Cerebellar nuclear complex (tissue), 1 donor: ENCODE measurements at places on chromosomes 13 and 19.

DNA sequence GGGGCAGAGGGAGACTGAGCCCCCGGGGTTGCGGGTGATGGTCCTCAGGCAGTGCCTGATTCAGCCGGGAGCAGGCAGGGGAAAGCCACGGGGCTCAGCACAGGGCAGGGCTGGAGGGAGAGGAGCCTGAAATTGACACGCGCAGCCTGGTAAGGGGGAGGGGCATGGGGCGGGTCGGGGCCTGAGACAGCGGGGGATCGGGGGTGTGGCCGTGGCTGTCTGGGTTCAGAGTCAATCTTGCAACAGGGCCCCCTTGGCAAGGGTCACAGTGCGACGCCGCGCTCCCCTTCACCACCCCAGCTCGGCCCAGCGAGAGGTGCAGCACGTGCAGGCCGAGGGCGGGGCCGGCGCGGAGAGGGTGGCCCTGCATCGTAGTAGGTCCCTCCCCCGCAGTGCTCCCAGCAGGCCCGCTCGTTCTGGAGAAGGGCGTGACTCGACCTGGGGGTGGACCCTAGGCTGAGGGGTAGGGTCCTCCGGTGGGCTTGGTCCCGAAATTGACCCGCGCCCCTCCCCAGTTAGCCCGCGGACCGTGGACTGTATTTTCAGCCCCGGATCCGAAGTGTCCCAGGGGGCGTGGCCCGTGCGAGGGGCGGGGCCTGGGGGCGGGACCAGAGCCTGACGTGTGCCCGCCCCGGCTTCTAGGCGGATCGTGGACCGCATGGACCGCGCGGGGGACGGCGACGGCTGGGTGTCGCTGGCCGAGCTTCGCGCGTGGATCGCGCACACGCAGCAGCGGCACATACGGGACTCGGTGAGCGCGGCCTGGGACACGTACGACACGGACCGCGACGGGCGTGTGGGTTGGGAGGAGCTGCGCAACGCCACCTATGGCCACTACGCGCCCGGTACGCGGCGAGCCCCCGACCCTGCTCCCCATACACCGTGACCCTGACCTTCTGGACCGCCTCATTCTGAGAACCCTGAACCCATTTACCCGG lies 6.0 kb downstream of the RCN3 start:
- DNase-seq, result no peak

DNA sequence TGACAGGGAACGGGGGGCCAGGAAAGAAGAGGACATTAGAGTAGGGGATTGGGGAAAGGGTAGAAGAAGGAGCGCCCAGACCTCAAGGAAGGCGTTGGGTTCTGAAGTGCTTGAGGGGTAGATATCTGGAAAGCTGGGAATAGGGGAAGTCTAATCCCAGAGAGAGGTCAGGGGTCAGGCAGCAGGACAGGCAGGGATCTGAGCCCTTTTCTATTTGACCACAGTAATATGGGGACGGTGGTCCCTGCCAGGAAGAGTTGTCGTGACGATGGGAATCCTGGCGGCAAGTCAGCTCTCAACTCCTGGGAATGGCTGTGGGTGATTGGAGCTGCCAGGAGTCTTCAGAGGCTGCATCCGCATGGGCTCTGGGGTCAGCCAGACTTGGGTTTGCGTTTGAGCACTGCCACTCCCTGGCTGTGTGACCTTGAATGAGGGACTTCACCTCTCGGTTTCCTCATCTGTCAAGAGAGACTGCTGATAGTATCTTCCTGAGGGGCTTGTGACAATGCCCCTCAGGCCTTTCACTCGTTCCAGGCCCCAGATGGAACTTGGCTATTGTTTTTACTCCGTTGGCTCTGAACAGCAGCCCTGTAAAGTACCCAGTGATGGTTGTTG lies 1.3 kb downstream of the AP2A1 start:
- DNase-seq, result no peak

DNA sequence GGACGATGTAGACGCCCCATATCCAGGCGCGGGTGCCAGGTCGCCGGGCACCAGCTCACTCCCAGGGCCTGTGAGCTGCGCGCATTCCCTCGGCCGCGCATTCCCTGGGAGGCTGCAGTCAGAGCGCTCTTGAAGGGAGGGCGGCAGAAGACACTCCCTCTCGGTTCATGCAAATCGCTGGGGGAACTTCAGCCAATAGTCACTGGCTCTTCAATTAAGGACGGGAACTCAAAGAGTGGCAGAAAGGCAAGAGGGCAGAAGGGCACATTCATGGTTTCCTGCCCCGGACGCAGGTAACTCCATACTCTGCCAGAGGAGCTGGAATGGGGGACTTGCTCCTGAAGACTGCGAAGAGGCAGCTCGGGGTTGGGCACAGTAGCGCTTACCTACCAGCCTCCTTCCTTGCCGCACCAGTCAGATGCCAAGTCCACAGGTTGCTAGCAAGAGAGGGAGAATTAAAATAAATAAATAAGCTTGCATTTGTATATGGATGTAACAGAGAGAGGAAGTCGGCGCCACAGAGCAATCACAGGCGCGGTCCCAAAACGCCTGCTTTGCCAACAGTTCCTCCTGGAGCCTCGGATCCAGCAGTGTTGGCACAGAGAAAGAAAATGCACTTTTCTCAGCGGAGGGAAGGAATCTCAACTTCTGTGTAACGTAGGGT lies 459 bp downstream of the PCDH20 start:
- no peak for DNase-seq

- DNase-seq, result no peak
Observed at GRCh38 chr13:99327126-99327525, 19.9 kb upstream of the GPR183 start.

GRCh38 chr13:107788464-107789165 lies 426.7 kb downstream of the LIG4 start:
- DNase-seq, result no peak

DNA sequence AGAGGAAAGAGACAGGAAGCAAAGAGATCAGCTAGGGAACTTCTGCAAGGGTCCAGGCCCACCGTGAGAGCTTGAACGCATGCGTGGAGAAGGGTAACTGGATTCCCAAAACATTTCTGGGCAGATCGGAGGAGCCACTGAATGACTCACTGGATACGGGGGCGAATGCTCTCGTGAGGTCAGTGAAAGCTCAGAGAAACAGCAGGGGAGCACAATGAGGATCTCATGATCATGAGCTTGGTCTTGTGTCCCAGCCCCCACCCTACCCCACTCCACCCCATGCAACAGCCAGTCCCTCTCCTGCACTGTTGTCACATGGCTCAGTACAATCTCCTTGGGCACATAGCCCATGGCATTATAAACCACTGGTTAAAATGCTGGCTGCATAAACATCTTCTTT lies 40.6 kb downstream of the DCLK1 start:
- no peak for DNase-seq

DNA sequence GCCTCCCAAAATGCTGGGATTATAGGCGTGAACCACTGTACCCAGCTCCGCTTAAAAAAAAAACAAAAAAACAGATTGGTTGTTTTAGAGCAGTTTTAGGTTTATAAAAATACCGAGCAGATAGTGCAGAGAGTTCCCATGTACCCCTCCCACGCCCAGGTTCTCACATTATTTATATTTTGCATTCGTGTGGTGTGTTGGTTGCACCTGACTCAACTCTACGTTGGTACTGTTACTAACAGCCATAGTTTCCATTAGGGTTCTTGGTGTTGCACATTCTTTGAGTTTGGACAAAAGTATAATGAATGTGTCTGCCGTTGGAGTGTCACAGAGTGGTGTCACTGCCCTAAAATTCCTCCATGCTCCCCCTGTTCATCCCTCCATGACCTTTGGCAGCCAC lies 29.1 kb downstream of the MYO9B start:
- no peak for DNase-seq

DNA sequence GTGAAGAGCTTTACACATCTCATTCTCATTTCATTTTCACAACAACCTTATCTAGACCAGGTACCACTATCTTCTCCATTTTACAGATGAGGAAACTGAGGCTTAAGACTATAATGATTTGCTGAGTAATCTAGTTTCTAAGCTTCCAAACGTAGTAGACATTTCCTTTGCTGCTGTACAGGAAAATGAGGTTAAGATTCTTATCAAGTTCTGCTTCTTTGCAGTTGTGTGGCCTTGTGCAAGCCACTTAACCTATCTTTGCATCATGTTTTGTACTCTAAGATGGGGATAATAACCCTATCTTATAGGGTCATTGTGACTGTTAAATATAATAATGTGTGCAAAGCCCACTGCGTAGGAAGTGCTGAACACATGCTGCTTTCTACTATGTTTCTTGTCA lies 307.9 kb downstream of the HS6ST3 start:
- no peak for DNase-seq

DNA sequence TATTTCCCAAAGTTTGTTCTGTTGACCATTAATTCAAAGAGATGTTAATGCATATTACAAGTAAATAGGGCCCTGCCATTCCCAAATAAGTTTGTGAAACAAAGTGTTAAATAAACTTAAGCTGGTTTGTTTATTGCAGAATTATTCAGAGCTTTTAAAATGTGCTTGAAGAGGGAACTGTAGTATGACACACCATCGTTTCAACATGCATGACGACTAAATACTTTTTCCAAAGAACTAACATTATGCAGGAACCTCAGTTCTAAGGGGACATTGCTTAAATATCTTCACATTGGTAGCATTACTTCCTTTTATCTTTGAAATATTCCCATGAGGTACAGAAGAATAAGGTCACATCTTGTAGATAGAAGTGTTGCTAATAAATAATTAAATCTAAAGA lies 14.6 kb downstream of the LHFPL6 start:
- DNase-seq, result no peak

- DNase-seq, result no peak
Observed at GRCh38 chr13:41188584-41188983, 5.8 kb downstream of the KBTBD7 start.

GRCh38 chr13:108155185-108156106 lies 59.9 kb downstream of the LIG4 start:
- DNase-seq, result no peak

GRCh38 chr19:35351411-35352176 lies 3.9 kb downstream of the FFAR1 start:
- no peak for DNase-seq

- no peak for DNase-seq
Observed at GRCh38 chr13:19985219-19985556, 26.7 kb downstream of the ZMYM2 start.

DNA sequence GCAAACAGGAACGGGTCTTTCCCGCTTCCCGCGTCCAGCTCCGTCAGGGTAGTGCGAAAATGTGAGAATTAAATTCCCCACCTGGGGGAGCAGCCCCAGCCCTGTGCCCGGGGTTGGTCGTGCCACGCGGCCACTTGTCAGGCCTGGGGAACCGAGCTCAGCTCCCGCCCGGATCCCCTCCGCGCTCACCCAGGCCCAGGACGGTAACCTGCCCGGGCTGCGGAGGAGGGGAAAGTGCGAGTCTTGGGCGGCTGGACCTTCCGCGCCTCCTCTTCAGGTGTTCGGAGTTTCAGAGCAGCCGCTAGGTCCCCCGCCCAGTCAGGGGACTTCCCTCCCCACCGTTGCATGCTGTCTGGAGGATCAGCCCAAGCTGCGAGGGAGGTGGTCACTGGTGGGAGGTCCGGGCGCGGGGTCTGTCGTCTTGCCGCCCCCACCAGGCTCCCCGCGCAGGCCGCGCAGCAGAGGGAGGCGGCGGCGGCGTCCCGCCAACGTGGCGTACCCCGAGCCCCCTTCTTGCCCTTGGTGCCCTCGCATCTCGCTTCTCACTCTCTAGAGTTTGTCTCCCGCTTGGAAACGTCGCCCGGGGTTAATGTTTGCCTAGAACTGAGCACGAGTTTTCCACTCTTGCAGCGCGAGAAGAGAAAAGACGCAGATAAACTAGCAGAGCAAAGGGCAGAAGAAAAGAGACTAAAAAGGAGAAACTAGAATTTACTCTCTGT lies 8.1 kb downstream of the URAD start:
- DNase-seq, result no peak
